ENCODE measurements at places on chromosomes 16 and 17.

DNA sequence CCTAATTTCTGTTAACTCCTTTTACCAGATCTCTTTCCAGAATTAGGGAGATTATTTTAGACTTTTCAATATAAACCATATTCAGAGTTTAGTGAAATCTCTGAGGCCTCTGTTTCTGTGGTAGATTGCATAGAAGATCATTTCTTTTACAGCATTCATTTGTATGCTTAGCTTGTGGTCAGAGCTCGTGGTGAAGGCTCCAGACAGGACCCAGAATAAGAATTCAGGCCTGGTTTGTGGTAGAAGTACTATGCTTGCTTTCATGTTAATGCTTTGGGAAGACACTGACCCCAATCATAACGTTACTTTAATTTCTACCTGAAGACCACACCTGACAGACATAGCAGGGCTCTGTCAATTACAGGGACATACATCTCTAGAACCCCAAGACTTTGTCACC, 258.1 kb downstream of the FTO start:
- no peak for DNase-seq

DNA sequence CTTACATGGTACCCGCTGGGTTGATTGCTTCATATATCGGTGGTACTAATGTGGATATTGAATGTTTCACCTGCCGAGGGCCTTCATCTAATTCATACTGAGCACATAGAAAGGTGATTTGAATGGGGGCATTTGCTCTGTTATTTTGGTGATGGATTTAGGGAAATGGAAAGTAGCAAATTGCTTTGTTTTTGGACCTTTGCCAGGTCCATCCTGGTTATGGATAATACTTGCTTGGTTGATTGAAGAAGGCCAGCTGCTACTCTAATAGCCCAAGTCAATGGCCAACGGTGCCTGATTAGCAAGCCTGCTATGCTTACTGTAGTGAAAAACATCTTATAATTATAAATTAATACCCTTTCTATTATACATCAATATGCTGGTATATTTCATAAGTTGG, 253.6 kb downstream of the CDH13 start:
- no peak for DNase-seq

- DNase-seq: no peak
Observed at GRCh38 chr17:83161298-83162034, 82.1 kb downstream of the METRNL start.

DNA sequence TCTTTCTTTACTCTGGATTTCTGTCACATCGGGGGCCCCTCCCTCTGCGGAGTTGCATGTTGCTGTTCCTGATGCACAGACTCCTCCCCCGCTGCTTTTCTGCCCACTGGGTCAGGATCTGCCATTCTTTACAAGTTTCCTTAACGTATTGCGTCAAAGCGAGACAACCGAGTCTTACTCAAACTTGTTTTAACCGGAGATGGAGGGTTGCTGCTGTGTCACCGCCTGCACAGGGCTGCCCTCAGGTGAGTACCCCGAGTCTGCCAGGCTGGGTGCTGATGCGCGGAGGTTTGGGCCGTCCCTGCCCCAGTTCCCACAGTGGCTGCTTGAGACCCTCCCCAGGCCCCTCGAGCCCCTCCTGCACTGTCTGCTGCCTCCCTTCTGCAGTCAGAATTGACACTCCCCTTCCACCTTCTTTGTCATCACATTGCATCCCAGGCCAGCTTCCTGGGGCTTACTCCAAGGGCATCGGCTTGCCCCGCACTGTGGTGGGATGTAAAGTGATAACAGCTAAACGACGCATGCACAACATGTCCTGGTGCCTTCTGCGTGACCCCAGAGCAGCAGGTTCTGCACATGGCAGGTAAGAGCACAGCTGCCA, 19.3 kb downstream of the CARHSP1 start:
- DNase-seq: no peak

- DNase-seq: no peak
Observed at GRCh38 chr16:89890886-89891657, 17.7 kb downstream of the TCF25 start.

DNA sequence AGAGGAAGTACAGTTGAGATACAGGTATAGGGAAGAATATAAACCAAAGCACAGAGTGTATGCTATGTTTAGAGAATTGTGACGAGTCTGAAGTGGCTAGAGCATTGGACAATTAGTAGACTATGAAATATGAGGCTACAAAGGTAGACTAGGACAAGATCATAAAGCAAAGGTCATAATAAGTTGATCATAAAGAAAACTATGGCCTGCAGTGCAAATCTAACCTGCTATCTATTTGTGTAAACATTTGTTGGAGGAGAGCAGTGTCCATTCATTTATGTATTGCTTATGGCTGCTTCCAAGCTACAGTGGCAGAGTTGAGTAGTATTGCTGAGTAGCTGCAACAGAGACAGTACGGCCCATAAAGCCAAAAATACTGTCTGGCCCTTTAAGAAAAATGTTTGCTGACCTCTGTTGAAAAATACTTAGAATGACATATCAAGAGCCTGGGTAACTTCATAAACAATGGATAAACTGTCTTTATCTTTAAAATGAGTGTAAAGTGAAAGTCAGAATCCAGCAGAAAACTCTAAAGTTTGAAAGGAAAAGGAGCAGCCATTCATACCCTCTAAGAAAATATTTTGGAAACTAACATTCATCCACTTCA, 14.5 kb upstream of the OR1E2 start:
- no peak for DNase-seq

- no peak for DNase-seq
Observed at GRCh38 chr16:4954714-4955113, 3.4 kb upstream of the SEC14L5 start.

DNA sequence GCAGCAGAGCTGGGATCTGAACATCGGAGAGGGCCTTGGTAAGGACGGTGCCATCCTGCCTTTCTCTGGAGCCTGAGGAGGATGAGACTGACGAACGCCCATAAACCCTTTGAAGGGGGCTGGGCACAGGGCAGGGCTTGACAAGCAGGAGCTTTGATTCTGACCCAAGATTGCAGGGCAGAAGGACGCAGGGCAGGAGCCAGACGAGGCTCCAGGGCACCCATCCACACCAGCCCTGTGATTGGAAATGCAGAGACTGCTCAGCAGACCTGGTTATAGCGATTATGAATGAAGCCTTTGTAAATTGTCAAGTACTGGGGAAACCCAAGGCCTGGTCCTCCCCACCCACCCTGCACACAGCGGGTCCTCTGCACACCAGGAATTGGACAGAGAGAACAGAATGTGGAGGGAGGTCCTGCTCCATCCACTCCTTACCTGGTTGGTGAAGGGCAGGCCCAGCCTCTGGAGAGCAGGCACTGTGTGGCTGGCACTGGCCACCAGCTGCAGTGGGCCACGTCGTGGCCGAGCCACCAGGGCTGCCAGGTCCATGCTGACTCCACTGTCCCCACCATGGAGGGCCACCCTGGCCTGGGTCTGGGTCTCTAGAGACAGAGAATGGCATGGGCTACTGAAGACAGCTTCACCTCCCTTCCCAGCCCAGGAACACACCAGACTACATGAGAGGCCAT, 68.8 kb downstream of the RMI2 start:
- no peak for DNase-seq

GRCh38 chr17:4221163-4221562, 42.6 kb downstream of the ANKFY1 start:
- DNase-seq: no peak

- DNase-seq: no peak
Observed at GRCh38 chr16:10206215-10206614, 24.0 kb upstream of the GRIN2A start.

GRCh38 chr17:36592316-36592715, 637 bp downstream of the DHRS11 start:
- peak; percentile 62 for DNase-seq

- peak; percentile 98 for DNase-seq
Observed at GRCh38 chr16:51391798-51392511, 240.9 kb upstream of the SALL1 start.

GRCh38 chr17:57312242-57312641, 55.9 kb downstream of the MSI2 start:
- DNase-seq: no peak

DNA sequence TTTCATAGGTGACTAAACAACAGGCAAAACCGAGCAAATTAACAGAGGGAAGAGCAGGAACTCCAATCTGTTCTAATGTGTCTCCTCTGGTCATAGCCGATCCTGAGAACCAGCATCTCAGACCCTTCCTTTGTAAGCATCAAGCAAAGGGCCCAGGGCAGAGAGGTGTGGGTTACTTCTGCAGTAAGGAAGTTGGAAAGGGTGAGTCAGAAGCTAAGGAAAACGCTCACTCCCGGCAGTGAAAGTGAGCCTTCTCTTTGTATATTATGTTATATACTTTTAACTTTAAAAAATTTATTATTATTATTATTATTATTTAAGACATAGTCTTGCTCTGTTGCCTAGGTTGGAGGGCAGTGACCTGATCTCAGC, 77.7 kb downstream of the MRM3 start:
- DNase-seq: no peak

DNA sequence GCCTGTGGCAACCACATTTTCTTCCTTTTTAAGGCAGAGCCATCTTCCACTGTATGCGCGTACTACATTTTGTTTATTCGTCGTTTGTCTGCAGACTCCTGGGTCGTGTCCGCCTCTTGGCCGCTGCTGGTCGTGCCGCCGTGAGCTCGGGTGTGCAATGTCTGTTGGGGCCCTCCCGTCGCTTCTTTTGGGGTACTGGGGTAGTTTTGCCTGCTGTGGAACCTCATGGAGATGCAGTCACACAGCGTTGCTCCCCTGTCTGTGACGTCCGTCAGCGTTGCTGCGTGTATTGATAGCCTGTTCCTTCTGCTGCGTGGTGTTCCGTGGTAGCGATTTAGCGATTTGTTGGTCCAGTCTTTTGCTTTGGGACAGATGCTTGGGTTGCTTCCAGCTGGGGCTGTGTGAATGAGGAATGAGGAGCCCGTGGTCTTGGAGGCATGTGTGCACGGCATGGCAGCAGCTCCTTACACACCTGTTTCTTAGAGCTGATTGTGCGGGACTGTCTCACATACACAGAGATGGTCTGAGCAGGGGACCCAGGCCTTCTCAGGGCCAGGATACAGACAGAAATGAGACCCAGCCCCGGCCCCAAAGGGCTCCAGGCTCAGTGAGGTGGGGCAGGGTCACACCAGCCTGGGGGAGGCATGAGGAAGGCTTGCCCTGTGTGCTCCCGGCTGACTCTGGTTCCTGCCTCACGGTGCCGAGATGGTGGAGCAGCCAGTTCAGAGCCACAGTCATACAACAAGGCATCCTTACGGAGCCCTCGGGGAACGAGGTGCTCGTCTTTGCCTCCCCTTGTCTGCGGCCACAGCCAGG, 78.4 kb upstream of the GSE1 start:
- no peak for DNase-seq

GRCh38 chr16:84461029-84461412, 43.4 kb downstream of the MEAK7 start:
- no peak for DNase-seq

DNA sequence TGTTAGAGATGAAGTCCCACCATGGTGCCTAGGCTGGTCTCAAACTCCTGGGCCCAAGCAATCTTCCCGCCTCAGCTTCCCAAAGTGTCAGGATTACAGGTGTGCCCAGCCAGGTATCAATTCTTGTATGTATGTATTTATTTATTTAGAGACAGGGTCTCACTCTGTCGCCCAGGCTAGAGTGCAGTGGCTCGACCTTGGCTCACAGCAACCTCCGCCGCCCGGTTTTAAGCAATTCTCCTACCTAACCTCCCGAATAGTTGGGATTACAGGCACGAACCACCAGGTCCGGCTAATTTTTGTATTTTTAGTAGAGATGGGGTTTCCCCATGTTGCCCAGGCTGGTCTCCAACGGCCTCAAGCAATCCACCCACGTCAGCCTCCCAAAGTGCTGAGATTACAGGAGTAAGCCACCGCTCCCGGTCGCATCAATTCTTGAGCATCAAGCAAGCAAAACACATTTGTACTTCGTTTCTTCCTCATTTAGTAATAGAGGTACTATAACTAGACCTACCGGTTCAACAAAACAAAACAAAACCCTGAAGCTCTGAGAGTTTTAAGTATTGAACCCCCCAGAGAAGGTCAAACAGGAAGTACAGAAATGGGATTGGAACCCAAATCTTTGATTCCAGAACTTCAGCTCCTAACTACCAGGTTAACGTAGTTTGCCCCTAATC, 1.0 kb upstream of the ZNF500 start:
- peak; percentile 11 for DNase-seq

DNA sequence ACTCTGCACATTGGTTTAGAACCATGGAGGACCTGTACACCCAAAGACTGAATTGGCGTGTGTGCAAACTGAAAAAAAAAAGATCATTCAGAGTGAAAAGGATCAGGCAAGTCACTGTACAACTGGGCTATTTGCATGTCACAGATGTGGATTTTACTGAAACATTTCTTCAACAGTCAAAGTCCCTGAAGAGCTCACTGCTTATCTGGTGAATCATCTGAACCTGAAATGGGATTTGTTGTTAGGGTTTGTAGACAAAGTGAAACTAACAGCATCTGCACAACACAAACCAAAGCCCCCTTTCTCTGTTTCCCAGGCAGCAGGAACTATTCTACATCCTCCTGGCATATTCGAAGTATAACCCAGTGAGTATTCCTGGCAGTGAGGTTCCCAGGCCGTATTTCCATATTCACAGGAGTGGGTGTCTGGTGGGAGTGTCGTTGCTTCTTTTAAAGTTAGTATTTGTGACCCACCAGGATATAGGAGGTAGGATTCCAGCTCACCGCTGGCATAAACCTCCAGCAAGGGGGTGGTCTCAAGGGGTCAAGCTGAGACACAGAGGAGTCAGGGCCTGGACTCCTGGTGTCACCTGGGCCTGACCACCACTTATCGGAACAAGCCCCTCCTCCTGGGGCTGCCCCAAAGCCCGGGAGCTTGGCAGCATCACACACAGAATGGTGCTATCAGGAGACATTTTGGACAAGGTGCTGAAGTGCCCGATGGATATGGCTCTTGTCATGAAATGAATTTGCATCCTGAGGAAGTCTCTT, 80.9 kb downstream of the GOSR1 start:
- no peak for DNase-seq

DNA sequence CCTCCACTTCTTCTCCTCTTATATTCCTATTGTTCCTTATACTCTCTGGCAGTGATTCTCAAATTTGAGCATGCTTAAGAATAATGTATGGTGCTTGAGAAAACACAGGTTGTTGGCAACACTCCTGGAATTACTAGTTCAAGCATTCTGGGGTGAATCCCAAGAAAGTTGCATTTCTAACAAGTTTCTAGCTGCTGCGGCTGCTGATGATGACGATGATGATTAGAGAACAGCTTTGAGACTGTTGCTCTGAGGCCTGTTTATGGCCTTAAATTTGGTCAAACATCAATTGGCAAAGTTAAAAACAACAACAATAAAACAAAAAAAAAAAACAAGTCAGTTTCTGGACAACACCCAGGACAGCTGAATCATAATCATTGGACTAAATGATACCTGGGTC, 961.9 kb downstream of the CDH11 start:
- no peak for DNase-seq

GRCh38 chr16:50303605-50304466, 37.5 kb downstream of the ADCY7 start:
- peak; percentile 5 for DNase-seq

GRCh38 chr16:70634861-70635260, 11.5 kb upstream of the IL34 start:
- no peak for DNase-seq

GRCh38 chr17:29835435-29836351, 94.3 kb downstream of the SSH2 start:
- DNase-seq: no peak

GRCh38 chr17:902463-902862, 77.1 kb downstream of the NXN start:
- DNase-seq: no peak

- DNase-seq: no peak
Observed at GRCh38 chr17:36532435-36532975, 2.2 kb downstream of the MYO19 start.

GRCh38 chr16:25038239-25038954, 23.2 kb upstream of the ARHGAP17 start:
- no peak for DNase-seq
